ENCODE measurements at places on chromosomes 1 and 21.

DNA sequence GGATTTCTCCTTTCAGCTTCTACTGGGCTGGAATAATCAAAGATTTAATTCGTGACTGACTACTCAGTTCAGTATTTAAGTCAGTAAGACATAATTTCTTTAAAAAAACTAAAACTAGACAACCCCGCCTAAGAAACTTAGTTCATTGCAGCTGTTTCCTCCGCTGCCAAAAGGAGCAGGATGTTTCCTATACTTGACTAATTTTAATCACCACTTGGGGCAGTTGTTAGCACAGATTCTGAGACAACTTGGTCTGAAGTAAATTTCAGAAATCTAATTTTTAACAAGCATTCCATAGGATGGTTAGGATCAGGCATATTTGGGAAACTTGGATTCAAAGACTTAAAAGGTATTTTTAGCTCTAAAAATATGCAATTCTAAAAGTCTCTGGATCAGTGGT is 34.0 kb downstream of the EPRS1 start:
- DNase-seq, result no peak

DNA sequence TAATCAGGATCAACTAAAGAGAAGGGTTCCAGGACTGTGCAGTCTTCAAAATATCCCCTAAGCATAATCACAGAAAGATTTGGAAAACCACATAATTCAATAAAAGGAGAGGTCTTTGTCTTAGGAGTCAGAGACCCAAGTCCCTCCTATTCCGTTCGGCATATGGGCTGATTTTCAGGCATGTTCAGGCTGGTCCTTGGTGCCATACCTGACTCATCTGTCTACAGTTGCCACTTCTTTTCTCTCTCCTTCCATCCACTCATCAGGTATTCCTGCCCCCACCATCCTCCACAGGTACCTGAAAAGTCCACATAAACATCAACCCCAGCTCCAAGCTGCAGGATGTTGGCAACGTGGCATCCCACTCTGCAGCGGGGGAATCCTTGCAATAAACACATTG is 29.7 kb upstream of the RPL11 start:
- no peak for DNase-seq

DNA sequence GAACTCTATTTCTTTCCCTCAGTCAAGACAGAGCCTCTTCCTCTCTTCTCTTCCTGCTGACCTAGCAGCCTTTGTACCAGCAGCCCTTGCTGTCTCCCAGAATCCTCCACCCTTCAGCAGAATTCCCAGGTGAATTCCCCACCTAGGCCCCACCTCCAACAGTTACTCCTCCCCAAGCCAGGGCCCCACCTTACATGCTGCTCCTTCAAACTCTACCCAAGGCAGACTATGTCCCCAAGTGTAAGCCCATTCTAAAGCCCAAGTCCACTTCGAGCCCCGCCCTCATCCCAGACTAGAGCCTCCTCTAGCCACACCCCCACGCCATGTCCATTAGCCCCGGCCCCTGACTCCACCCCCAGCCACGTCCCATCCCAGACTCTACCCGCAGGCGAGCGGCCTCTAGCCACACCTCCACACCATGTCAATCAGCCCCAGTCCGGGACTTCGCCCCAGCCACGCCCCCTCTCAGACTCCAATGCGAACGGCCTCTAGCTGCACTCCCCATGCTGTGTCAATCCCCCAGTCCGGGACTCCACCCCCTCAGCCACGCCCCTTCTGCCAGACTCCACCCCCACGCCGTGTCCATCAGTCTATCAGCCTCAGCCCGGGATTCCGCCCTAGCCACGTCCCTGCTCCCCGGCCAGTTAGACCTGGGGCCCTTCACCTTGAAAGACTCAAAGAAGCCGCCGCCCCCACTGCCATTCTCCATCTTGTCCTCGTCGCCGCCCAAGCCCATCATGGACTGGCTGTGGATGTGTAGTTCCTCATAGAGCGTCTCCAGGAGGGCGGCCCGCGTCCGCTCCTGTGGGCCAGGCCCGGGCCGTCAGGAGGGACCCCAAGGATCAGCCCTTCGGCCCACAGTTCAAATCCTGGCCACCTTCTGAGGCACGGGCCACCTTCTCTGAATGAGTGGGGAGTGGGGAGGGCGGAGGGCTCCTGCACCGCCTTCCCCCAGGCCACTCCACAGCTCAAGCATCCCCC is 61.3 kb downstream of the RAP1GAP start:
- DNase-seq, result peak; percentile 27

DNA sequence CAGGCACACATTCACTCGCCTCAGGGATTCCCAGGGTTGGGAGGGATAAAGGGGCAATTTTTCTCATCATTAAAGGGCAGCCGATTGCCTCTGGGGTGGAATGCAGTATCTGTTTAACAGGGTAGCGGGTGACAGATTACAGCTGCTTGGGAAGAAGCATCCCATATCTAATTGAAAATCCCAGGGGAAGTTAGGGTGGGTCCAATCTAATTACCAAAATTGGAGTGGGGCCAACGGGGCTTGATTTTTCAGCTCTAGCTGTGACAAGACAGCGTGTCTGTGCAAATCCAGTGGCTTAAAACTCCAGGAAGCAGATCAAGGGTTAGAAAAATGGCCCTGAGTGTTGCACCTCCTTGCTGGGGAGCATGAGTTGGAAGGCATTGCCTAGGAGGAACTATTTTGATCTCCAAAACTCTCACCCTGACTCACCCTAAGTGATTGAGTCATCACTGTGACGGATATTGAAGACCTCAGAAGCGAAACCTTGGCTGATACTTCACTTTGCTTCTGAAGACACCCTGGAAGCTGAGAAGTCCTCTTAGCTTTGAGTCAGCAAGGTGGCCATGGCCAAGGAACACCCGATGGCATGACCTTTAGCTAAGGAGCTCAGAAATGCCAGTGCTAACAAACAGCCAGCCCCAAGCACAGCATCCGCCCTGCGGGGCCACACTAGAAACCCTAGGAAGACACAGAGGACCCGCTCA is 46.0 kb downstream of the GRHL3 start:
- peak; percentile 73 for DNase-seq
